Pericardium fibroblast (primary cell): ENCODE measurements at places on chromosomes 4 and X. TPM values are rescaled to one million over a fixed set of nuclear protein-coding genes. Genes with fewer than 3 reads are reported as not detected.

Gene TCEAL7
- total RNA-seq = 10.0 and 28.6 TPM in 2 replicates

Gene TLR10
- total RNA-seq = not detected in 2 replicates

Gene FRMPD3
- total RNA-seq = 0.12 and 0.26 TPM in 2 replicates

Gene MAGEA2
- not detected in 2 replicates for total RNA-seq

Gene CT55
- not detected in 2 replicates for total RNA-seq

Gene ENAM
- total RNA-seq = not detected in 2 replicates
